ENCODE measurements at places on chromosomes 6 and 20.

DNA sequence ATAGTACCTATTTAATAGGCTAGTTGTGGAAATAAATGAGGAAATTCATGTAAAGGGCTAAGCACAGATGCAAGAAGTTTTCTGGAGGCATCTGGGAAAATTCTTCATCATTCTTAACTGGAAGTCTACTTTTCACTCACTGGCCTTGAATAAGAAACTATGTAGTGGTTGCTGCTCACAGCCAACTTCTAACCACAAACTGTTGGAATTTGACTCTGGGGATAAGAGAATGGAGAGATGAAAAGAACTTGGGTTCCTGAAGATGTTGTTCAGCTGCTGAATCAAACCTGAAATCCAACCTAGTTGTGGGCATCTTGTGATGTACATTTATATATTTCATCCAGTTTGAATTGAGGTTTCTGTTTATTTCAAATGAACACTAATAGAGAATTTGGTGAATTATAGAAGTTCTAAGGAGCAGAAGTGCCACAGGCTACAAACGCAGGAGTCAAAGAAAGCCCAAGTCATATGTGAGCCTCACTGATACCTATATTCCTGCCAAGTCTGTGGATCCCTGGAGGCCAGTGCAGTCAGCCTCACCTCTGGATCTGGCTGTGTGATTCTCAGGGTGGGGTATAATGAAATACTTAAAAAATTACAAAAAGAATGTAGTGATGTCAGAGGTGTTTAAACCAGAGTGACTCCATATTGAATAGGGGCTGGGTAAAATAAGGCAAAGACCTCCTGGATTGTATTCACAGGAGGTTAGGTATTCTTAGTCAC, 18.7 kb upstream of the MEI4 start:
- no peaks in the 10 kb centered on the region for H3K27me3 ChIP-seq
- no peak overlapping the region for H3K4me3 ChIP-seq
- DNase-seq = no peak
- no peaks in the 10 kb centered on the region for H3K4me1 ChIP-seq
- no peak overlapping the region for H3K27ac ChIP-seq

DNA sequence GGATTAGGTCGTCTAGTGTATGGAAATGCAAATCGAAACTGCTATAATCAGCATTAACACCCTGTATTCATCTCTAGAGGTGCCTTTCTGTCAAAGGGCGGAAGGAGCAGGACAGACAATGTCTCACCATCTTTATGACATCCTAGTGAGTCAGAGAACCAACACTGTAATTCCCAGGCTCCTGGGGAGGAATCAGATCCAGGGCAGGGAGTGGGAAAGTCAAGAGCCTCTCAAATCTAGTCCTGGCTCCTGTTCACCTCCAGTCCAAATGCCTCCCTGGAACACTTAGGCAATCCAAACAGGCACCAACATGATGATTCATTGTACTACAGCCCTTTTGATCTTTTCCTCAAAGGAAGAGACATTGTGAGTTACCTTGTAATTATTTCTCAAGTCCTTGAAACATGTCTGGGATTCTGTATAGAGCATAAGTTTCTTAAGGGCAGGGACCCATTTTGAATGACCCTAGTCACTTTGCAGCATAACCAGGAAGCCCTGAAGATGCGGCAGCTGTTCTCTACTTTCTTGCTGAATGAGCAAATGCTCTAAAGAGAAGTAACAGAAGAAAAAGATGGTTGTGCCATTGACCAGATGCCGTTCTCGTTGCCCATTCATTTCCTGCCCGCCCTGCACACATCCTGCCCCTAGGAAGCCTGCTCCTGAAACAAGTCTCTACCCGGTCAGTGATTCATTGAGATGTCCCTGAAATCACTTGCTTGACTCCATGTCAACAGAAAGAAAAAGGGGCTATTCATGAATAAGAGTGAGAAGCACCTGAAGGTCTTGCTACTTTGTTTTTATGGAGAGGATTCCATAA, 112.8 kb upstream of the JARID2 start:
- H3K27ac ChIP-seq = no peak overlapping the region
- no peaks in the 10 kb centered on the region for H3K36me3 ChIP-seq
- no peak for DNase-seq
- H3K4me3 ChIP-seq = no peak overlapping the region
- H3K27me3 ChIP-seq = no peaks in the 10 kb centered on the region
- H3K4me1 ChIP-seq = no peaks in the 10 kb centered on the region

DNA sequence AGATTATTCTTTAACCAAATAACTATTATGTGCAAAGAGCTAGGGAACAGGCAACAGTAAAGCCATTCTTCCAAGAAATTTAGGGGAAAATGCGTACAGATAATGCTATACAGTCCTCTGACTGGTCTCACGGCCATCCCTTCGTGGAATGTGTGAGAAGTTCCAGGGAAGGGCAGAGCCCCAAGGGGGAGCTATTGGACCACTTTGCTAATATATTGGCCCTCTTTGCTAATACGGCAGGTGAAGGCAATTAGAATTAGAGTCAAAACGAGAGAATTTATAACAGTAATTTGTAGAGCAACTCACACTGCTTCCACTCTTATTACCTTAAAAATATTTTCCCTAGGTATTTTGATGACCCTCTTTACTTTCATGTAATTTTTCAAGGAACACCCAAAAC, 140.4 kb downstream of the IMPG1 start:
- peak; percentile 72 for DNase-seq
- H3K36me3 ChIP-seq = no peaks in the 10 kb centered on the region
- no peaks in the 10 kb centered on the region for H3K27me3 ChIP-seq
- H3K4me1 ChIP-seq = peaks cover 3% of the 10 kb centered on the region
- H3K4me3 ChIP-seq = no peak overlapping the region
- no peak overlapping the region for H3K27ac ChIP-seq

DNA sequence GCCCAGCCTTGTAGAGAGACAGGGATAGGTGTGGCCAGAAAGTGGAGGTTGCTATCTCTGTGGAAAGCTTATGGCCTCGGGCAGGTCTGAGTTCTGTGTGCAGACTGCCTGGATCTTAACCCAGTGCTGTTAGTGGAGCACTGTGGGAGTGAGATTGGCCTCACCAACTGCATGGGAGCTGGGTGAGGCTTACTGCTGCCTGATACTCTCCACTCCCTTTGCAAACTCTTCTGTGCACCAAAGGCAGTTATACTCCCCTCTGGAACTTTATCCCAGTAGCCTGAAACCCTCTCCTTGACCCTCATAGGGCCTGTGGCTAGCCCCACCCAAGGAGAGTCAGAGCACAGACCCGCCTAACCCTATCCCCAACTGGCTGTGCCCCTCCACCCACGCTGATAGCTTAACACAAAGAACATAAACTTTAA, 41.4 kb upstream of the PKIB start:
- H3K4me1 ChIP-seq = no peaks in the 10 kb centered on the region
- H3K27me3 ChIP-seq = no peaks in the 10 kb centered on the region
- DNase-seq = no peak
- no peak overlapping the region for H3K4me3 ChIP-seq
- H3K27ac ChIP-seq = no peak overlapping the region
- H3K36me3 ChIP-seq = no peaks in the 10 kb centered on the region

- H3K4me3 ChIP-seq = no peak overlapping the region
- no peaks in the 10 kb centered on the region for H3K4me1 ChIP-seq
- no peaks in the 10 kb centered on the region for H3K27me3 ChIP-seq
- no peak overlapping the region for H3K27ac ChIP-seq
- DNase-seq = no peak
These were observed 7.2 kb upstream of the THEMIS start for GRCh38 chr6:127907960-127908640.

All from kidney (tissue), 22 donors.